ENCODE measurements at places on chromosomes 2 and 18. TPM values are rescaled to one million over a fixed set of nuclear protein-coding genes. Genes with fewer than 3 reads are reported as not detected.
A peak's percentile ranks its signal among the peaks of the same experiment; 100 is the strongest.

GRCh38 chr2:13193900-13194299 is 477.2 kb downstream of the TRIB2 start:
- no peak overlapping the region for H3K27ac ChIP-seq
- no peak overlapping the region for H3K4me3 ChIP-seq
- no peaks in the 10 kb centered on the region for H3K4me1 ChIP-seq
- H3K36me3 ChIP-seq: no peaks in the 10 kb centered on the region
- no peaks in the 10 kb centered on the region for H3K27me3 ChIP-seq
- no peak for DNase-seq

GRCh38 chr18:48915626-48916425 is 34.9 kb downstream of the SMAD7 start:
- no peak overlapping the region for H3K4me3 ChIP-seq
- no peaks in the 10 kb centered on the region for H3K4me1 ChIP-seq
- H3K36me3 ChIP-seq: no peaks in the 10 kb centered on the region
- DNase-seq: peak; percentile 10

Gene ERFE
- 0.83 TPM for total RNA-seq

GRCh38 chr2:220493871-220494525 is 866.6 kb downstream of the SLC4A3 start:
- H3K4me1 ChIP-seq: no peaks in the 10 kb centered on the region
- H3K4me3 ChIP-seq: no peak overlapping the region
- no peaks in the 10 kb centered on the region for H3K36me3 ChIP-seq

Gene IL18R1
- total RNA-seq: 4.8 TPM

DNA sequence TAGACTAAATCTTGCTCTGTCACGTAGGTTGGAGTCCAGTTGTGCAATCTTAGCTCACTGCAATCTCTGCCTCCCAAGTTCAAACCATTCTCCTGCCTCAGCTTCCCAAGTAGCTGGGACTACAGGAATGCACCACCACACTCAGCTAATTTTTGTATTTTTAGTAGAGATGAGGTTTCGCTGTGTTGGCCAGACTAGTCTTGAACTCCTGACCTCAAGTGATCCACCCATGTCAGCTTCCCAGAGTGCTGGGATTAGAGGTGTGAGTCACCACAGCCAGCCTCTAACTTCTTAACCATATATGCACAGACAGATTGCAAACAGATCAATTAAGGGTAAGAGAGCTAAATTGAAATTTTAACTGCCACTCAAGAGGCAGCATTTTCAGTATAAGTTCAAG is 22.1 kb upstream of the CNGA3 start:
- DNase-seq: no peak
- H3K36me3 ChIP-seq: no peaks in the 10 kb centered on the region
- H3K4me3 ChIP-seq: no peak overlapping the region

GRCh38 chr18:71529703-71530303 is 1014.3 kb downstream of the CBLN2 start:
- no peaks in the 10 kb centered on the region for H3K4me1 ChIP-seq
- H3K27ac ChIP-seq: no peak overlapping the region
- DNase-seq: no peak
- no peak overlapping the region for H3K4me3 ChIP-seq
- no peaks in the 10 kb centered on the region for H3K36me3 ChIP-seq

GRCh38 chr2:224196810-224197209 is 157.7 kb upstream of the SERPINE2 start:
- no peak for DNase-seq
- no peak overlapping the region for H3K27ac ChIP-seq
- no peak overlapping the region for H3K4me3 ChIP-seq

DNA sequence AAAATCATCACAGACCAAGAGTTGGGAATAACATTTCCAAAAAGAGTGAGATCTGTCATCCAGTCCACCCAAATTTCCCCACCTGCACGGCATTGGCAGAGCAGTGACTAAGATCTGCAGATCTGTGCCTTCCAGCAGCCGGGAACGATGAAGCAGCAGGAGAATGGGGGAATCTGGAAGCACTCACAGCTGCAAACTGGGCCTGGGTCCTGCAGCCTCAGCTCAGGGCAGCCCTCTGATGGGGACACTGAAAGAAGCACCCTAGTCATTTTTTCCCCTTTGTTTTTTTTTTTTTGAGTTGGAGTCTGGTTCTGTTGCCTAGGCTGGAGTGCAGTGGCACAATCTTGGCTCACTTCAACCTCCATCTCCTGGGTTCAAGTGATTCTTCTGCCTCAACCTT is 4.4 kb upstream of the SAG start:
- no peaks in the 10 kb centered on the region for H3K36me3 ChIP-seq
- H3K27ac ChIP-seq: no peak overlapping the region
- H3K4me3 ChIP-seq: no peak overlapping the region
- no peaks in the 10 kb centered on the region for H3K4me1 ChIP-seq
- no peaks in the 10 kb centered on the region for H3K27me3 ChIP-seq

Gene WDR35
- 7.1 TPM for total RNA-seq

GRCh38 chr2:25587361-25587760 is 86.0 kb downstream of the DTNB start:
- H3K4me3 ChIP-seq: no peak overlapping the region
- H3K27ac ChIP-seq: no peak overlapping the region
- no peaks in the 10 kb centered on the region for H3K4me1 ChIP-seq
- H3K27me3 ChIP-seq: no peaks in the 10 kb centered on the region

DNA sequence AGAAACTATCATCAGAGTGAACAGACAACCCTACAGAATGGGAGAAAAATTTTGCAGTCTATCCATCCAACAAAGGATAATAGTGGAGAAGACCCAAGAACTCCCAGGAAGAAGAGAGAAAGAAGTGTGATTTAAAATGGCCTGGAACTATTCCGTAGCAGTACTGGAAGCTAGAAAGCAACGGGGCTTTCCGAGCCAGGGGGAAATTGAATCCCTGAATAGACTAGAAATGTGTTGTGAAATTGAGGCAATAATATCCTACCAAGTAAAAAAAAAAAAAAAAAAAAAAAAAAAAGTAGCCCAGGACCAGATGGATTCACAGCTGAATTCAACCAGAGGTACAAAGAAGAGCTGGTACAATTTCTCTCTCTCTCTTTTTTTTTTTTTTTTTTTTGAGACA is 69.3 kb downstream of the FARP2 start:
- H3K4me1 ChIP-seq: no peaks in the 10 kb centered on the region
- no peak for DNase-seq
- no peak overlapping the region for H3K27ac ChIP-seq
- H3K36me3 ChIP-seq: no peaks in the 10 kb centered on the region

DNA sequence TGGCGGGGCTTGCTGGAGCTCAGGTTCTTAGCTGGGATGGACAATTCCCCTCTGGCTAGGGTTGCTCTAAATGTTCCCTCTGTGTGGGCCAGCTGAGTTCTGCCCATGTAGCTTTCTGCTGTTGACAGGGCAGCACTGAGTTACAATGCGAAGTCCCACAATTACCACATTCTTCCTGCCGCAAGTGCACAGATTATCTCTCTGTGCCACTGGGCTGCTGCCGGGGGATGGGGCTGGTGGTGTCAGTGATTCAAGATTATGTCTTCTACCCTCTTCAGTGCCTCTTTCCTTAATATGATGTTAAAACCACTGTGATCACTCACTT is 708.1 kb downstream of the SLC4A3 start:
- no peak overlapping the region for H3K4me3 ChIP-seq
- DNase-seq: no peak
- no peaks in the 10 kb centered on the region for H3K27me3 ChIP-seq
- no peak overlapping the region for H3K27ac ChIP-seq
- H3K4me1 ChIP-seq: no peaks in the 10 kb centered on the region
- no peaks in the 10 kb centered on the region for H3K36me3 ChIP-seq

GRCh38 chr2:122007577-122007976 is 252.1 kb downstream of the TSN start:
- no peaks in the 10 kb centered on the region for H3K36me3 ChIP-seq
- no peaks in the 10 kb centered on the region for H3K4me1 ChIP-seq

DNA sequence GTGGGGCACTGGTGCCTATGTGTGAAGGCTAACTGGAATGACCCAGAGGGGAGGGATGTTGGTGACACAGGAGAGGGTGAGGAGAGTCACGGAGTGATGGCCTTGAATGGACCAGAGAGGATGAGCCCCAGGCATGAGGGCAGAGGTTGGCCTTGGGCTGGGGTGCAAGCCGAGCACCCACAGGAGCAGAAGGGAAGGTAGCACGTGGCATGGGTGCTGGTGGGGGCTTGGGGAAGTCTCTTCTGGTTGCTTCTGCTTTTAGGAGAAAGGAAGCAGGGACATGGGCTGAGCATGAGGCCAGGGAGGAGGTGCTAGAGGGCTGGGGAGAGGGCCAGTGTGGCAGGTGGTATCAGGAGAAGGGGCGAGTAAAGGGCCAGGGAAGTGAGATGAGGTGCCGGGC is 183.8 kb downstream of the DYSF start:
- no peak for DNase-seq
- H3K36me3 ChIP-seq: no peaks in the 10 kb centered on the region
- H3K4me3 ChIP-seq: no peak overlapping the region
- no peaks in the 10 kb centered on the region for H3K27me3 ChIP-seq
- no peaks in the 10 kb centered on the region for H3K4me1 ChIP-seq

DNA sequence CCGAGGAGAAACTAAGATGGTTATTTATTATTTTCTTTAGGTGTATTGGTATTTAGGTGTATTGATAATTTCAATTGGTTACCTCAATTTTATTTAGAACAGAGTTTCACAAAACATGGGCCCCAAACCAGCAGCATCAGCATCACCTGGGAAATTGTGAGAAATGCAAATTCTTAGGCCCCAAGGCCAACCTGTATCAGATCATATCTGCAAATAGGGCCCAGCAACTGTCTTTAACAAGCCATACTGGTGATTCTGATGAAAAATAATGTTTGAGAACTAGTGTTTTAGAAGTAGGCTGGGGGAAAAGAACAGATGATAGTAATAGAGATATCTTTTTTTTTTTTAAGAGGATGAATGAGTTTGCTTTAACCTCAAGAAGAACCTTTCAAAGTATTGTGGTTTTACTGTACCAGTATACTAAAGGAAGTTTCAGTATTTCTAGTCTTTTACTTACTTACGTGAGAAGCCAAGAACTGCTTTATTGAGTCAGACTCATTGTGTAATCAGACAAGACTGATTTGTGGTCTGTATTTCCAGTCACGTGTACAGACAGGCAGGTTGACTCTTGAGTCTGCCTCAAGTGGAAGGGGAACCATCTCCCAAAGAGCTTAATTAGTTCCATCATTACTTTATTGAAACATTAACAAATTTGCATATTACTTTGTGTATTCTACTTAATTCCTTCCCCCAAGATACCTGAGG is 60.4 kb upstream of the GAREM1 start:
- H3K4me1 ChIP-seq: no peaks in the 10 kb centered on the region
- H3K36me3 ChIP-seq: no peaks in the 10 kb centered on the region
- no peak overlapping the region for H3K27ac ChIP-seq
- DNase-seq: no peak

Gene IL36RN
- total RNA-seq: not detected

- no peaks in the 10 kb centered on the region for H3K36me3 ChIP-seq
- no peak overlapping the region for H3K4me3 ChIP-seq
- peaks cover 10% of the 10 kb centered on the region for H3K4me1 ChIP-seq
- H3K27ac ChIP-seq: no peak overlapping the region
These were observed 1.3 kb upstream of the ZNF512 start for GRCh38 chr2:27581417-27582128.

Gene ACVR2A
- total RNA-seq: 67.5 TPM

DNA sequence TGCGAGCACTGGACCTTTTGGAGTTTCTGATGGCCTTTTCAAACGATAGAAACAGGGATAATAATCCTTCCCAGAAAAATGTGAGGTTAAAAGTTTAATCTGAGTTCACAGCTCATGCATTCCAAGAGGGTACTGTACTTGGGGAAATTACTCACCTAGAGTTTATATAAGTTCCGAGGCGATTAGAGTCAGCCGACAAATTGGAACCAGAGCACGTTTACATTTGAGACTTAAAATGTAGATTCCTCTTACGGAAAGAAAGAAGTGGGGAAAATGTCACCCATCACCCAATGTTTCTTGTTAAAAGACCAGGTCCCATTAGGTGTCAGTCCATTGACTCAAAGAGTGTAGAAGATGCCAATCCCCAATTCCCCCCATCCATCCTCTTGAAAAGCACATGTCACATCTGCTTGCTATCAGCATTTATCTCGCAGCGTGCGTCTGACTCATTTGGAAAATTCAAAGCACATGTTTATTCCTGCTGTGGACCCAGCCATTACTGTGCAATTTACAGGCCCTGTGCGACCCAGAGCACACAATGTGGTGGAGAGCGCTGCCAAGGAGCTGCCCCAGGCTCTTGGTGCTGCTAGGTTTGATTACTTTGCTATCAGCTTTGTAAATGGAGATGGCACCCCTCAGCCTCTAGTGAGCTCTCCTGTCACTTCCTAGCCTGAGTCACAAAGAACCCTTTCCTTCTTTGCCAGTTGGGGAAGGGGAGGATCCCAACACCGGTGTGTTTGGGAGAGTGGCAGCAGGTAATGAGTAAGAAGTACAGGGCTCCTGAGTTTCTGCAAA is 104.8 kb downstream of the COLEC12 start:
- H3K27me3 ChIP-seq: no peaks in the 10 kb centered on the region
- H3K36me3 ChIP-seq: no peaks in the 10 kb centered on the region
- no peak overlapping the region for H3K4me3 ChIP-seq
- peak overlapping the region; percentile 66 for H3K27ac ChIP-seq

- H3K4me1 ChIP-seq: no peaks in the 10 kb centered on the region
- no peak overlapping the region for H3K4me3 ChIP-seq
- H3K27me3 ChIP-seq: no peaks in the 10 kb centered on the region
These were observed 453.9 kb upstream of the DDX18 start for GRCh38 chr2:117360586-117360985.

GRCh38 chr2:105881286-105882136 is 136.8 kb downstream of the NCK2 start:
- no peak overlapping the region for H3K4me3 ChIP-seq
- no peak for DNase-seq
- H3K27me3 ChIP-seq: no peaks in the 10 kb centered on the region
- H3K36me3 ChIP-seq: no peaks in the 10 kb centered on the region
- peaks cover 3% of the 10 kb centered on the region for H3K4me1 ChIP-seq

DNA sequence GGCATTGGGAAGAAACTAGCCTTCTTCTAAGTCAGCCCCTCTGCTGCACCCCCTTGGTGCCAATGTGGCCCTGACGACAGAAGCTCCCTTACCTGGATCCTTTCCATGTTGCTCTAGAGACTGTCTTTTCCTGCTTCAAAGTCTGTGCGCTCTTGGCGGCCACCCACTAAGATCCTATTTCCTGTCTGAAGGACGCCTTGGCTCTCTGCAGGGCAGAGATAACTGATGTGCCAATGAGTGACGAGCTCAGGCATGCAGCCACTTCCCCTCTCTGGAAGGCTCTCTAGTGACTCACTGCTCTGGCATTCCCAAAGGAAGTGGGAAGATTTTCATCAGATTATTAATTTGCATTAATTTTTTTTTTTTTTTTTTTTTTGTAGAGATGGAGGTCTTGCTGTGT is 273.5 kb downstream of the CDH20 start:
- no peaks in the 10 kb centered on the region for H3K4me1 ChIP-seq
- peak; percentile 66 for DNase-seq
- H3K36me3 ChIP-seq: no peaks in the 10 kb centered on the region
- no peak overlapping the region for H3K4me3 ChIP-seq
- H3K27me3 ChIP-seq: no peaks in the 10 kb centered on the region

GRCh38 chr2:53818854-53819435 is 32.1 kb downstream of the ERLEC1 start:
- H3K4me3 ChIP-seq: no peak overlapping the region
- no peaks in the 10 kb centered on the region for H3K36me3 ChIP-seq
- H3K27ac ChIP-seq: no peak overlapping the region
- H3K27me3 ChIP-seq: no peaks in the 10 kb centered on the region
- no peaks in the 10 kb centered on the region for H3K4me1 ChIP-seq
- no peak for DNase-seq

Data from uterus (tissue), 4 donors.